Substantia nigra (tissue), 51 donors: ENCODE measurements at places on chromosomes 13 and 19.

GRCh38 chr19:54650108-54650655 is 12.6 kb upstream of the LILRB4 start:
- no peak for DNase-seq

- DNase-seq: no peak
These were observed 21.2 kb downstream of the DEDD2 start for GRCh38 chr19:42196011-42197001.

DNA sequence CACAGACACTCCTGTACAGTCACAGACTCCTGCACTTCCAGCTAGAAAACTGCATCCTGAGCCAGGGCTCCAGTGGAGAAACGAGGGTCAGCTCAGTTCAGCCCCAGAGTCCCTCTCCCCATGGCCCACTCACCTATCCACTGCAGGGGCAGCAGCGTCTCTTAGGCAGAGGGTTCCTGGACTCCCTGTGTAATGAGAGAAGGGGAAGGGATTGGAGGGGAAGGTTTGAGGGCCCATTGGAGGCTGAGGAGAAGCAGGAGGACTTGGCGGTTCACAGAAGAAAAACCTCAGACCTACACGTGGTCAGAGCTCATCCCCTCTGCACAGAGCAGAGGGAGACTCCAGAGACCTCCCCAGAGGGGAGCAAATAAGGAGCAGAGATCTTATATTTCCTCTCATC is 9.2 kb upstream of the CEACAM18 start:
- no peak for DNase-seq

DNA sequence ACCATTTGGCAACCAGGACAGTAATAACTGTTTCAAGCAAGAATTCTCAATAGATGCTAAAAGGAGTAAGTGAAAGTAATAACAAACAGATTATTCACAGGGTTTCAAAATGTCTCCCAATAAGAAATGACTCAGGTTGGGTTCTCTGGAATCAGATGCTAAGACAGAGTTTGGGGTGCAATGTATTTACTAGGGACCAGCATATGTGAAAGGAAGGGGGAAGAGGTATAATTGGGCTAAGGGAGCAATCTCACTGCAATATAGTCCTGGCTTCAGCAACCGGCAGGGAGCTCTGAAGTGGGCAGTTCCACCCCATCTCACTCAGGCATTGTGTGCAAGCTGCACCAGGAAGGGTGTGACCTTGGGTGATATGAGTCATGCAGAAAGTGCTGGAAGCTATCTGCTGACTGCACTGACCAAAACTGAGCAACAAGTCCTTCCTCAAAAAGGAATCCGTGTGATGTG is 23.4 kb downstream of the ZDHHC20 start:
- peak; percentile 10 for DNase-seq

DNA sequence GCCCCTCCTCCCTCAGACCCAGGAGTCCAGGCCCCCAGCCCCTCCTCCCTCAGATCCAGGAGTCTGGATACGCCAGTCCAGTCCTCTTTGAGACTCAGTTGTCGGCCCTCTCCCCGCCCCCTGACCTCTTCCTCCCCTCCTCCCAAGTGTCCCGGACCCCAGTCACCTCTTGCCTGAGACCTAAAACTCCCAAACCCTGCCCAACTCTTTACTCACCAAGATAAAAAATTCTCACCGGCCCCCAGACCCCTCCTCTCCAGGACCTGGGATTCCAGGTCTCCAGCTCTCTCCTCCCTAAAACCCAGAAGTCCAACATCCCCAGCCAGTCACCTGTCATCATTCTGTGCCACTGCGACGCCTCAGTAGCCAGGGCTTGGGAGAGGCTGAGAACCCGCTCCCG is 1.4 kb upstream of the HSD17B14 start:
- no peak for DNase-seq
